HEK293T (cell line): ENCODE measurements at places on chromosomes 3 and 15.

DNA sequence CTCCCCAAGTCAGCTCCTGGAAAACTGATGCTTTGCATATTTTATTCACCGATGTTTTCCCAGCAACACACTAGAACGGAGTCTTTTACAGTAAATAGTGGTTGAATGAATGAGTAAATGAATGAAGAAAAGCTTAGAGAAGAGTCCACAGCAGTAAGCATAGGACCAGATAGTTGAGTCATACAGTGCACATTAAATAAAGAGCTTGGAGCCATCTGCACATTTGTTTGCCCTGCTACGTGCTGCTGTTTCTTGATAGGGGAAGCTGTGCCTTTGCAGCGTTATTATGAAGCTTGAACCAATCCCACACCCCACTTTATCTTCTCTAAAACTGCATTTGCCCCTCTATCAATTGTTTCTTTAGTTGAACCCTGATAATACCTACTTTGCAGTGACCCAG, 1.2 kb downstream of the FAM98B start:
- DNase-seq = no peak

DNA sequence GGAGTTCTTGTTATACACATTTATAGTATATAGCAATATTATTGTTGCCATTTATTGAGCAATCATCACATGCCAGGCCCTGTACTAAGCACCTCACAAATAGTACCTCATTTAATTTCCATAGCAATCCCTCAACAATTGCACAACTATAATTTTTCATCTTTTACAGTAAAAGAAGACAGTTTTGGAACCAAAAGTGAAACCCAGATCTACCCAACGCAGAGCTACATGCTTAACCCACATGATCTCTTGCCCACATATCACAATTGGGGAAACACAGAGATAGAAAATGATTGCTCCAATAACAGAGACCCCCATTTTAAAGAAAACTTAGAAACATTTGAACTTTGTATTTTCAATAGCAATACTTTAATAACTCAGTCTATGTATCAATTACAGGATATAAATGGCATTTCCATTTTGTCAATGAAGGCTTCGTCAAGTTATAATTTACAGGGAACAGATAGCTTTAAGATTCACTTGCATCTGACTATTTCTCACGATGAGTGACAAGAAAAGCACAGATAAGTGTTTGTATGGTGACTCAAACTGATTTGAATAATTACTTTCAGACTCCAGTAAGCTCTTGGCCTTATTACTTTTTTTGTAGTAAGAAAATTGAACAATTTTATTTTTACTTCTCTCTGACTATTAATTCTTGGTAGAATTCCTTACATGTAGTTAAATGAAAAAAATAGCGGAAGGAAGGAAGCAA, 38.7 kb upstream of the CCDC50 start:
- DNase-seq = no peak

GRCh38 chr15:50181201-50181968, 611 bp upstream of the SLC27A2 start:
- no peak for DNase-seq

GRCh38 chr15:35496585-35496984, 49.4 kb downstream of the DPH6 start:
- DNase-seq = no peak

- DNase-seq = no peak
Measured at GRCh38 chr3:171321559-171322360, 138.4 kb downstream of the TNIK start.

GRCh38 chr3:197175503-197175902, 122.9 kb downstream of the DLG1 start:
- no peak for DNase-seq

DNA sequence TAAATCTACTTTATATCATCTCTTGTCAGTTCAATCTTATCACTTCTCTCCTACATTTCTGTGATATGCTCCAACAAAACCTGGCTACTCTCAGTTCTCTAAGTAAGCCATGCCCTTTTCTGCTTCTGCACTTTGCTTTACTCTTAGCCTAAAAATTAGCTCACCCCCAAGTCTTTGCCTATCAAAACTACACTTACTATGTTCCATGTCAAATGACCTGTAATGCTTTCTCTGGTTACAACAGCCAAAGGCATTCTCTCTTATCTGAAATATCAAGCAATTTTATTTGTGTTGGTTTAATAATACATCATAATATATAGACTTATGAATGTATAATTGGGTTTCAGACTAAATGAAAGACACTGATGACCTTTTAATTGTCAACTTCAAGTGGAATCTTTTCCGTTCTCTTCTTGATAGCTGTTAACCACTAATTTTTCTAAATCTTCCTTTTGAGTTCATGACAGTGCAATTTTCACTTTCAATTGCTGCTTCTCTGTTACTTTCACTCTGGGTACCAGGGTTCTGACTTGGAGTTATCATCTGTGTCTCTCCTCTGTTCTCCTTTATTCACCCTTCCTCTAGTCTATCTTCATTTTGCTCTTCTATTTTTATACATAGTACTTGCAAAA, 619.0 kb upstream of the GOLIM4 start:
- no peak for DNase-seq

GRCh38 chr15:93025625-93025982, 63.4 kb downstream of the RGMA start:
- DNase-seq = no peak

DNA sequence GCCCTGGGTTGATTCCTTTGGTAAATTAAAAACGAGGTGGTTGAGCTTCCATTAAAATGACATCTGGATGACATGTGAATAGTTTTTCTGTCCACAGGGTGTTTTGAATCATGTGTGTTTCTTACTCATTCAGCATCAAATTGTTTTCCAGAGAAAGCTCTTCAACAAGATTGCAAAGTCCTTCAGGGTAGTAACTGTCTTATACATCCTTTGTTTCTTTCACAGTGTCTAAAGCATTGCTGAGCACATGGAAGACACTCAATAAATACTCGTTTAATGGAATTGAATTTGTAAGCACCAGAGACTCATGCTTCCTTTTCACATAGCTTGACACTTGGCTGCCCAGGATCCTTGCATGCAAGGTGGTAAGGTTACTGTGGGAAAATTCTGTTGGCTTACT, 223.1 kb upstream of the CNTN6 start:
- no peak for DNase-seq

DNA sequence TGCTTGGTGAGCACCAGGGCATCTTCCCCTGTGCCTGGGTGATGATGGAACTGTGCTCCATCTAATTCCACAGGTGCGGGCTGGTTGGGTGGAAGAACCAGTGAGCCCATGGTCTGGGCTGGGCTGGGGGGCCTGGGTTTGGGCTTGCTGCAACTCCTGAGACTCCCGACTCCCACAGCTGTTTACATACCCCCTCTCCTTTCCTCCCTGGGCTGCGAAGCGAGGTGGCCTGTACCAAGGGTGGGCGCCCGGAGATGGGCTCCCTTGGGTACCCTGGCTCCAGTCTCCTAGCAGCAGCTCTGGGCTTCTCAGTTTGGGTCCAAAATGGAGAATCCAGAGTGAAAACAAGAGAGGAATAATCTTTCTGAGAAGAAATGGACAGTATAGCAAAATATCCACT, 5.6 kb downstream of the FAM98B start:
- DNase-seq = no peak
